Daoy (cell line): ENCODE measurements at places on chromosomes 6 and 20.
A peak's percentile ranks its signal among the peaks of the same experiment; 100 is the strongest.

DNA sequence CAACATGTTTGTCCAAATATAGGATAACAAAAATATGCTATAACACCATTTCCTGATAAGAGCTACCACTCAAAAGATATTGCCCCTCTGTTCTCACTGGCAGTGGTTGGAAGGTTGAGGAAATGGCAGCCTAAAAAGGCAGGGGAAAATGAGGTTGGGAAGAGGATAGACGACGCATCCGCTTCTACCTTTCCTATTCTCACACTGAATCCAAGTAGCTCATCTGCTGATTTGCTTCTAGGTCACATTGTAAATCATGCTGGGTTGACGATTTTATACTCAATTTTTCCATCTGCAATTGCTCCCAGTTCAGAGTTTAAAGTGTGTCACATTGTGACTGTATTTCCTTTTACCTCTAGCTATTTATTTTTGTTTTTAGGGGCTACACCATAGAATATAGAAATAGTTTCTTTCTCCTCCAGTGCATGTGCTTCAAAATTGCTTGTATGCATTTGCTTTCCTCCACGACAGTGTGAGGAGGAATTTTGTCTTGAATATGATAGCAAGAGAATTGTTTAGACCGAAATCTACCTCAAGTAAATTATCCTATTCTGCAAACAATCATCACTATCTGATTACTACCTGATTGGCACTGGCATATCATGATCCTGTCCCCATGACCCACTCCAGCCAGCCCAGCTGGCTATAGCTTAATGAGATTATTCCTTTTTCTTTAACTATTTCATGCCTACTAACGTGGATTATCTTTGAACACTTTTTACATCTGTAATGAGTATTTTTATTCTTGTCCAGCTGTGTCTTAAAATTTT, 179.6 kb upstream of the RAB32 start:
- no peak for DNase-seq

DNA sequence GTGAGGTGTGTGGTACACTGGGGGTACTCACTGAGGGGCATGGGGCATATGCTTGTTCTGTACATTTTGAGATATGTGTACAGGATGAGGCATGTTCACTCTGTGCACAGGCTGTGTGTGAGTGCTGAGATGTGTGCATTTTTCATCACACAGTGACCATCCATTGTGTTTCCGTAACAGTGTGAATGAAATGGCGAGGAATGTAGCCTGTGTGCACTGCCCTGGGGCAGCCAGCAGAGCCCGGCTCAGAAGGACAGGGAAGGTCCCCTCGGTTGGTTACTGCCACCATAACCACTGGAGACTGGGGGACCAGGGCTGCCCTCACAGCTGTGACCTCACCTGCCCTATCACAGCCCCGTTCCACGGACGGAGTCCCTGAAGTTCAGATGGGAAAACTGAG, 106.2 kb upstream of the MYL9 start:
- DNase-seq, result no peak

GRCh38 chr6:20763296-20763695, 229.0 kb downstream of the CDKAL1 start:
- no peak for DNase-seq

DNA sequence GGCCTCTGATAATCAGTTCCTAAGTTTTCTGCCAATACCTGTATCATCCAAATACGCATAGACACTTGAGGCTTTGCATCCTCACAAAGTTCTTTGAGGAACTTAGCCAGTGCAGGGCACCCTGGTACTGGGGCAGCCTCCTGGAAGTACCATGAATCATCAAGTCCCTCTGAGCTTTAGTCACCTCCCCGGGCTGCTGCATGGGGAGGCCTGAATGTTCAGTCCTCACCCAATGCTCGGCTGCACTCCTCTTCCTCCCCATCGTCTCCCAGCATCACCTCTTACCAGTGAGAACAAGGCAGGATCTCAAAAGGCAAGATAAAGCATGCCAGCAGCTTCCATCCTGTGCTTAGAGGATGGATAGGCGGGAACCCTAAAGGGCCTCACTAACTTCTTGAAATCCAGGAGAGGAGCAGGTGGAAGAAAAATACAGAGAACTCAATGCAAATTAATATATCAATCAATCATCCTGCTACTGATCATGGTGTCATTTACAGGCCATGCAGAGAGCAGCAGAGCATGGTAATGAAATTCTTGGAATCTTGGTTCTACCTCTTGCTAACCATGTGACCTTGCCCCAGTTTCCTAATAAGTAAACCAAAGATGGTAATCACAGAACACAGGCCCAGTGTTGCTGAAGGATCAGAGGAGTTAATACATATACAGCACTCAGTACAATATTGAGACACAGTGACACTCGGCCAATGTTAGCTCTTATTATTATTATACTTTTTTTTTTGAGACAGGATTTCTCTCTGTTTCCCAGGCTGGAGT, 4.7 kb upstream of the CCN6 start:
- peak; percentile 14 for DNase-seq

DNA sequence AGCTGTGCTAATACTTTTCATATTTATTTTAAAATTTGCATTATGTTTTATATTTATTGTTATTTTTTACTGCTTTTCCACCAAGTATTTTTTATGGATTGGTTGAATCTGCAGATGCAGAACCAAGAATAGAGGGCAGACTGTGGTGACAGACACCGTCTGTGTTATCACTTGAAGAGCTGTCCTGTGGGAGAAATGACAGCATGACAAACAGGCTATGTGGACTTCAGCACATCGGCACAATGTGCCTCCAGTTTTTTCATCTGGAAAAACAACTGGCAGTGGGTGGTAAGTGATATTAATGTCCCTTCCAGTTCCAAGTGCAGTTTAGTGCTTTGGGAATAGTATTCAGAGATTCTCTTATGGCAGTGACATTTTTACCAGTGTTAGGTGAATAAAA, 492.9 kb downstream of the PRKN start:
- no peak for DNase-seq

DNA sequence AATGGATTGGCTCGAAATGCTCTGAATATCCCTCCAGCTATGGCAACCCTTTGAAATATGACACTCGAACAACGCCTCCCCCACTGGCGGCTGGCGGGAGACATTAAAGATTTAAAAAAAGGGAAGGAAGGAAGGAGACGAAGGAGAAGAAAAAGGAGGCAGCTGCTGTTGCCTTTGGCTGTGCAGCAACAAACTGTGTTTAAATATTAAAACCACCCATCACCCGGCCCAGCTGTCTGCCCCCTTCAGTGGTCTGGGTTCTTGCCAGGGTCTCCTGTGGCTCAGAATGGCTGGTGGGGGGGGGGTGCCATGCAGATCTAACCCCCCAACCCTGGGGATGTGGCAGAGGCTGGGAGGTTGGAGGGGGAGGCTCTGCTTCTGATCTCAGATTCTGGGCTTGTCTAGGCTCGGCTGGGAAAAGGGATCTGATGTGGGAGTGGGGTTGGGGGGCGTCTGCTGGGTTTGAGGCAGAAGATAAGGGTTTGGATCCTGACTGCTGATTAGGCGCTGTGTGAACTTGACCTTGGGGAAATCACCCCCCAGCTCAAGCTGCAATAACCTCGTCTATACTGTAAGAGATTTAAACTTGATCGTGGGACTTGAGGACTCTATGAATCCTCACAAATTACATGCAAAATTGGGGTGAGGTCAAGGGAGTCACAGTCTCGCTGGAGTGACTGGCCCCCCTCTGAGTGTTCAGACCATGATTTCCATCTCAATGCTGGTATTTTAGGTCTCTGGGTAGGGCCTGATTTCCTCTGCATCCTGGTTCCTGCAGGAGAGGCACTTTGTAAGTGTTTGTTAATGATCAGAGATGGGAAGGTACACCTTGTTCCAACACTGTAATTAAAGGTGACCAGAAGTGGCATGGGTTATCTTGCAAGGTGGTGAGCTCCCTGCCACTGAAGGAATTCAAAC, 40.3 kb upstream of the BLCAP start:
- DNase-seq, result peak; percentile 12

- DNase-seq, result peak; percentile 43
These were observed 7.8 kb upstream of the ACSS1 start for GRCh38 chr20:25065625-25066338.

- DNase-seq, result no peak
These were observed 88.1 kb upstream of the IFNGR1 start for GRCh38 chr6:137307163-137307854.

GRCh38 chr20:38723017-38723847, 1.1 kb upstream of the SLC32A1 start:
- peak; percentile 19 for DNase-seq

- DNase-seq, result no peak
These were observed 6.0 kb downstream of the TMEM30A start for GRCh38 chr6:75278474-75279077.

- no peak for DNase-seq
These were observed 9.7 kb upstream of the QKI start for GRCh38 chr6:163404825-163405265.

- peak; percentile 44 for DNase-seq
These were observed 75.4 kb downstream of the RPP40 start for GRCh38 chr6:4928426-4928825.

DNA sequence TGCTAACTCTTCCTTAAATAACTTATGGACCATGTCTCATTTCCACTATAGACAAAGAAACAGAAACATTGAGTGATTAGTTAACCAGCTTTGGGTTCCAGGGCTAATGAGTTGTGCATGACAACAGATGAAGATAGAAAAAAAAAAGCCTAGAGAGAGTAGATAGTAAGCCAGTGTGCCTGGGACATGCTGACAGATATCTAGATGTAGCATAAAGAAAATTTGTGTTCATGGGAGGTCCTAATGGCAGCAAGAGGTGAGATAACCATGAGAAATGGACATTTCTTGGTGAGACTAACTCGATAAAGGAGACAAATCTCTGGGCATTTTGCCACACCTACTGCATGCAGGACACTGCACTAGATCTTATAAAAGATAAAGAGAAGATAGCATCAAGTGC, 2.8 kb upstream of the BTN3A3 start:
- DNase-seq, result no peak

DNA sequence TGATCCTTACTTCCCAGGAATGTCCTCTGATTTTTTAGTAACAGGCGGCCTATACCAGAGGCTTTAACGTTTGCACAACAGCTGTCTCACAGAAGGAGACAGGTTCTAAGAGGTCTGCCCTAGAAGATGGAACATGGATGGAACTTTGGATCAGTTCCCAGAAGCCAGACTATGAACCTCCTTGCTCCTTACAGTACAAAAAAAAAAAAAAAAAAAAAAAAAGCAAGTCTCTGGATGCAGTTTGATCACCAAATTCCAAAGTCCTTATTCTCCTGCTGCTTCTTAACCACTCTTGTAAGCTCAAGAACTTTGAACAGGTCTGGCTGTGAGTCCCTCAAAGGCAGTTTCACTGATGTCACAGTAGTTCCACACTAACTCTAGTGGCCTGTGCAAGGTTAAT, 2.0 kb upstream of the TRMT11 start:
- DNase-seq, result no peak

- DNase-seq, result no peak
These were observed 26.8 kb downstream of the DOK5 start for GRCh38 chr20:54502179-54502578.

GRCh38 chr20:58228484-58229197, at the start of gene ANKRD60:
ANKRD60 (minus strand) TSS chr20:58228653; CDS start chr20:58228653, 0 bp downstream.
- DNase-seq, result peak; percentile 78

- DNase-seq, result no peak
These were observed 4.6 kb downstream of the C6orf58 start for GRCh38 chr6:127581576-127581975.

- no peak for DNase-seq
These were observed 82.1 kb downstream of the PLEKHG1 start for GRCh38 chr6:150681578-150682395.

DNA sequence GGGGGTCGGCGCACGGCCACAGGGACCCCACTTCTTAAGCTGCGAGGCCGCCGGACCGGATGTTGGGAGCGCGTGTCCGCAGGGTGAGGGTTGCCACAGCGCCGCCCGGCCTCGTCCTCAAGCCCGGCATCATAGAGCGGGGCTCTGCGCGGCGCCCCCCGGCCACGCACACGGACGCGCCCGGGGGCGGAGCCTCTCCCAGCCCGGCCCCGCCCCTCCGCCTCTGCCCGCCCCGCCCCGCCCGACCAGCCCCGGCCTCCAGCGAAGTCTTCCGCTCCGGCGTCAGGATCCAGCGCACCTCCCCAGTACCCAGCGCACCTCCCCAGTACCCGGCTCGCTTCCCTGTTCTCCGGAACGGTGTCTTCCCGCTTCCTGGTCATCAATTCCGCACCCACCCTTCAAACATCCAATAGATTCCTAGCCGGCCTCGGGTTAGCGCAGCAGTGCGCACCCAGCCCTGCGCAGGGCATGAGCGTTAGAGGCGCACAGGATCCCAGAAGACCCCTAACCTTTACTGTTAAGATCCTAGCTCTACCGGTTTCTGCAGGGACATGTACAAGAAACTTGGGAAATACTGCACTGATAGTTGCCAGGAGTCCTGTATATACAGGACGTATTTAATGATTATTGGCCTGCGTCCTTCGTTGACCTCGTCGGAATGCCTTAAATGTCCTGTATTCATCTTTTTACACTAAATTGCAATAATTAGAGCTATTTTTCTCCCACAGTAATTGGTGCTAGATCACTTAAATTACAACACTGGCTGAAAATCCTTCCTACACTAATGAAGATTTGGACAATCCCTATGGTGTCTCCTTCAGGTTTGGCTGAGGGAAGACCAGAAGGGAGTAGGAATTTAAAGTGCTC, 535 bp upstream of the DNAAF9 start:
- peak; percentile 82 for DNase-seq

- no peak for DNase-seq
These were observed 6.3 kb downstream of the BRD2 start for GRCh38 chr6:32974541-32975308.

DNA sequence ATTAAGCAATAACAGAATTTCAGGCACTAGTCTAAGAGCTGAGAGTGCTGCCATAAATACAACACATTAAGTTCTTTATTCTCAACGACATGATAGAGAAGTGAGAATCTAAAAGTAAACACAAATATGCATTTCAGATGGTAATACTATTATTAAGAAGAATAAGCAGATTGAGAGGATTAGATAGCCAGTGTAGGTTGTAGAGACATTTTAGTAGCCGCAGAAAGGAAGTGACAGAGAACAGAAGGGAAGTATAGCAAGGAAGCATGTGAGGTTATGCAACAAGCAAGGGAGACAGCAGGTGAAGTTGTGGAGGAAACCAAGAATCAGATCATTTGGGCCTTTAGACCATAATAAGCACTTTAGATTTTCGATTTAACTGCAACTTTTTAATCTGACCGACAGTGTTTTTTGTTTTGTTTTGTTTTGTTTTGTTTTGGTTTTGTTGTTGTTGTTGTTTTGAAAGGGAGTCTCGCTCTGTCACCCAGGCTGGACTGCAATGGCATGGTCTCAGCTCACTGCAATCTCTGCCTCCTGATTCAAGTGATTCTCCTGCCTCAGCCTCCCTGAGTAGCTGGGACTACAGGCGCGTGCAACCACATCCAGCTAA, 737.0 kb upstream of the ADGRB3 start:
- DNase-seq, result no peak
